Uterus (tissue), 4 donors: ENCODE measurements at places on chromosomes 3 and 15. TPM values are rescaled to one million over a fixed set of nuclear protein-coding genes. Genes with fewer than 3 reads are reported as not detected.

Gene TSEN2
- total RNA-seq, result 15.9 TPM

Gene HHLA2
- not detected for total RNA-seq

Gene TGM5
- not detected for total RNA-seq

Gene NKTR
- 159 TPM for total RNA-seq

Gene UROC1
- total RNA-seq, result not detected

Gene SEMA3G
- total RNA-seq, result 91.2 TPM

Gene CIDEC
- 1.1 TPM for total RNA-seq

Gene FGF12
- total RNA-seq, result 4.4 TPM

Gene FSIP1
- total RNA-seq, result 3.1 TPM

Gene TRPM1
- total RNA-seq, result not detected

Gene PTH1R
- total RNA-seq, result 0.51 TPM

Gene MELTF
- 18.0 TPM for total RNA-seq

Gene LRRK1
- 18.2 TPM for total RNA-seq

Gene CCDC54
- not detected for total RNA-seq

Gene USP13
- total RNA-seq, result 17.4 TPM

Gene SMAD6
- total RNA-seq, result 13.1 TPM

- DNase-seq, result no peak
Measured at GRCh38 chr3:113912552-113913236, 35.1 kb upstream of the ZDHHC23 start.

GRCh38 chr3:30314757-30315325 is 291.6 kb upstream of the TGFBR2 start:
- DNase-seq, result no peak

- DNase-seq, result no peak
Measured at GRCh38 chr15:85120351-85121113, 138.9 kb downstream of the PDE8A start.

DNA sequence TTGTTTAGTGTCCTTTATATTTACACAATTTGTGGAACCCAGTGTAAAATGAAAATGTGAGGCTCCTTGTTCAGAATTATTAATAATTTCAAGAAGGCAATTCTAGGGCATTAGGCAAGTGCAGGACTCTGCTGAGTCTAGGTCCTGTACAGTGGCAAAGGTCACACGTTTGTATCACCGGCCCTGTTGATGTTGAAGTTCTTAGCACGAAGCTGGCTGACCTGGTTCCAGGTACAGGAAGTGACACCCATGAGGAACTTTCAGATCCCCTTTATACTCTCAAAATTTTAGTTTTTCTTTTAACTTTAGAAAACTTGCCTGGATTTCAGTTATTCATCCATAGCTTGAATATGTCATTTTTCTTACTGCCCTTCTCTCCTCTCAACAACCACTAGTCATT is 349.4 kb downstream of the CNTN6 start:
- DNase-seq, result no peak

DNA sequence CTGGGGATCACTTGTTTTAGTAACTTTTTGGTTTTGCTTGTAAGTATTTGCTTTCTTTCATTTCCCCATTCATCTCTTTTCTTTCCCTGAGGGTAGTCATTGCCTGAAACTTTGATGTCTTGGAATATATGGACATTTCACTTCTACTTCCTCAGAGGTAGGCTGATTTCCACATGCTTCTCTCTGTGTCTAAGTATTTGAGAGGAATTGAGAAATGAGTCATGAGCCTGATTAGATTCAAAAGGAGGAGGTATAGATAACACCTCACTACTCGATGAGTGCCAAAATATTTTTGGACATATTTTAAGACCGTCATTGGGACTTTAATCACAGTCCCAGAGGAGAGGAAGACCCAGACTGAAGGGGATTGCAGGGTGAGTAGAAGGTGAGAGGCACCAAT is 480.1 kb upstream of the SGO1 start:
- no peak for DNase-seq

GRCh38 chr3:41986561-41986960 is 24.7 kb upstream of the ULK4 start:
- no peak for DNase-seq

GRCh38 chr3:72763751-72764440 is 84.3 kb downstream of the SHQ1 start:
- DNase-seq, result no peak

DNA sequence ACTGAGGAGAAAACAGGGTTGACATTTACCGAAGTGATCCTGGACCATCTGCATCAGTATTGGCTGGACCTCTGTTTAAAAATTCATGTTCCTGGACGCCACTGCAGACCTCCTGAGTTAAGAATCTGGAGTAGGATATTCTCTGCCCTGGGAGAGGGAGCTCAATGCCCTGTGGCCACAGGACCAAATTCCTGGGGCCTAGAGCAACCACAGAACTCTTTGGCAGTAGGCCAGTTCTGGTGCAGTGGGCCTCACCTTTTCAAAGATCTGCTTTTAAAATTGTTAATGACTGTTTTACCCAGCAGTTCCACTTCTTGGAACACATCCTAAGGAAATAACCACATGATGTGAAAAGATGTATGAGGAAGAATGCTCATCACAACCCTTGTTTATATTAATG is 133.3 kb upstream of the ADPGK start:
- DNase-seq, result no peak

- DNase-seq, result no peak
Measured at GRCh38 chr3:64088408-64089205, 65.3 kb upstream of the PSMD6 start.

- no peak for DNase-seq
Measured at GRCh38 chr3:61018807-61019206, 232.4 kb downstream of the FHIT start.

GRCh38 chr3:169583269-169583668 is 80.2 kb downstream of the MECOM start:
- no peak for DNase-seq

- DNase-seq, result no peak
Measured at GRCh38 chr15:94272251-94272898, 41.0 kb downstream of the MCTP2 start.

DNA sequence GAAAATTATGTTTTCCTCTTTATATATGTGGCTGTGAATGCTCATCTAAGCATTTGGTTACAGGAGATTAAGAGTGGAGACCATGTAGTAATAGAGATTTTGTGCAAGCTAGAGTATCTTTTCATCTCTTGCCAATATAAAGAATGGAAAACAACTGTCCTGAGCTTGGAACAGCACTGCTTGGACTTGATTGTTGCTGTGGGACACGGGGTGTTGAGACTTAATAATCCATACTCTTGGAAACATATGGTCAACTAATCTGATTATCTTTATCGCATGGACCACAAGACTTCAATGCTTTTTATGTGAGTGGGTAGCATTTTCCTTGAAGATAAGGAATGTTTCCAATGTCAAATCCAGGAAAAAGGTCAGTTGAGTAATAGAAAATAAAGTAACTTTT is 806.3 kb downstream of the DIPK2A start:
- DNase-seq, result no peak

DNA sequence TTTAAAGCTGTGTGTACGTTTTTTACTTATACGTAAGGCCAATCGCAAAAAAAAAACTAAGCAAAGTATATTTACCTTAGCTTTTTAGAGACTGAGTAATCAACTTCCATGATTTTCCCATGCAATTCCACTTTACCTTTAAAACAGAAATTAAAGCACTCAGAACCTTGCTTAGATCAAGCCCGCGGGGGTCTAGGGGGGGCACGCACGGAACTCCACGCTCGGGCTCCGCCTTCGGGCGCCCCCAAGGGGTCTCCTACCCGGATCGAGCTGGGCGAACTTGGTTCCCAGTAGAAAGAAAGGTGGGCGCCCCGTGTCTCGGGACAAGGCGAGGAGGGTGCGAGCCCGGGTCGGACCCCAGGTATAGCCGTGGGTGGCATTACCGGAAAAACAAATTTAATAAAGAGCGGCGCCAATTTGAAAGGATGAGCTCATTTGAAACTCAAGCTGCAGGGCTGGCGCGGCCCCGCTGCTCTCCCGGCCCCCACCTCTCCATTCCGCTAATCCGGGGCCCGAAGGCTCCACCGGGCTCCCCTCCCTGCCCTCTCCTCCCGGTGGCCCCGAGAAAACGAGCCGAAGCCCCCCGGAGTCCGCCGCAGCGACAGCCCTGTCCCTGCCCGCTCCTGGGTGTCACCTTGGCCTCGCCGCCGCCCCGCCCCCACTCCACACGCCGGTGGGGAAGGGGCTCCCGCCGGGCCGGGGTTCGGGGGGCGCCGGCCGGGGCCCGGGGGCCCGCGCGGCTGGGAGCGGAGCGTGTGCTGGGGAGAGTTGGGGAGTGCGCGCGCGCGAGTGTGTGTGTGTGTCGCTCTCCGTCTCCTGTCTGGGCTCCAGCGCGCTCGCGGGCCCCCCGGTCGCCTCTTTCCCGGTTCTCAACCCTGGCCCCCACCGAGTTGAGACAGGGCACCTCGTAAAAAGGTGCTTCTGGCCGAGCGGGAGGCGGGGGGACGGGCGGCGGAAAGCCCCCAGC is 1.5 kb downstream of the IGF2BP2 start:
- peak; percentile 36 for DNase-seq

- DNase-seq, result no peak
Measured at GRCh38 chr3:57393977-57394376, 101.5 kb upstream of the ASB14 start.

- no peak for DNase-seq
Measured at GRCh38 chr3:37913522-37913921, 51.8 kb downstream of the CTDSPL start.

DNA sequence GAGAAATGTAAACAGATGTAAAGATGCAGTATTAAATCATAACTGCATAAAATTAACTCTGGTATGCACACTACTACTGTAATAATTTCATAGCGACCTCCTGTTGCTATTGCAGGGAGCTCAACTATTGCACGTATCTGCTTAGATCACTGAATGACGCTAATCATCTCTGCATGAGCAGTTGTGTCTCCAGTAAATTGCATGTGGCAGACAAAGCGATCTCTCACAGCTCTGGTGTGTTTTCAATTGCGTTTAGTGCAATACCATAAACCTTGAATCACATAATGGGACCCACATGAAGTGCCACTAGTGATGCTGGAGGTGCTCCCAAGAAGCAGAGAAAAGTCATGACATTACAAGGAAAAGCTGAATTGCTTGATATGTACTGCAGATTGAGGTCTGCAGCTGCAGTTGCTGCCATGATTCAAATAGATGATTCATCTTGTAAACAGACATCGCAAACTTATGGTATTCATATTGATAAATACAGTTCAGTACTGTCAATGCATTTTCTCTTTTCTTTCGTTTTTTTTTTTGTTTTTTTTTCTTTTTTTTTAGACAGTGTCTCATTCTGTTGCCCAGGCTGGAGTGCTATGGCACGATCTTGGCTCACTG is 30.2 kb upstream of the LCTL start:
- no peak for DNase-seq

GRCh38 chr3:136805795-136806194 is 13.1 kb upstream of the SLC35G2 start:
- DNase-seq, result no peak

DNA sequence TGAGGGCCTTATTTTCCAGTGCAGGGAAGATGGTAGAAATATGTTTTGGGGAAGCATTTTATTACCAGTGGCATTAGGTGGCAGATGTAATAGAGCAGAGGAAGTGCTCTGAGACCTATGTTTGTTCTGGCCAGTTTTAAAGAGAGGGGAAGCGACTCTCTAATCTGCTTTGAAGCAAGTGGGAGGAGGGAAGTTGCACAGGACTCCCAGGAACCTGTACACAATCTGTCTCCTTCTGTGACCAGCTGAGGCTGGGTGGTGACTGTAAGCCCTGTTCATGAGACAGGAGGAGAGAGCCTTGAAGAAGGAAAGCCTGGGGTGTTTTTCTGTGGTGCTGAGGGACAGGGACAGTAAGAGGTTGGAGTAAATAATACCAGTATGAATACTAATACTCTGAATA is 60.5 kb downstream of the LPP start:
- DNase-seq, result no peak

GRCh38 chr3:105842449-105842848 is 26.4 kb downstream of the CBLB start:
- no peak for DNase-seq

GRCh38 chr3:5016211-5017161 is 37.2 kb downstream of the BHLHE40 start:
- DNase-seq, result no peak

GRCh38 chr3:63934041-63934866 is 22.1 kb upstream of the SCAANT1 start:
- no peak for DNase-seq

DNA sequence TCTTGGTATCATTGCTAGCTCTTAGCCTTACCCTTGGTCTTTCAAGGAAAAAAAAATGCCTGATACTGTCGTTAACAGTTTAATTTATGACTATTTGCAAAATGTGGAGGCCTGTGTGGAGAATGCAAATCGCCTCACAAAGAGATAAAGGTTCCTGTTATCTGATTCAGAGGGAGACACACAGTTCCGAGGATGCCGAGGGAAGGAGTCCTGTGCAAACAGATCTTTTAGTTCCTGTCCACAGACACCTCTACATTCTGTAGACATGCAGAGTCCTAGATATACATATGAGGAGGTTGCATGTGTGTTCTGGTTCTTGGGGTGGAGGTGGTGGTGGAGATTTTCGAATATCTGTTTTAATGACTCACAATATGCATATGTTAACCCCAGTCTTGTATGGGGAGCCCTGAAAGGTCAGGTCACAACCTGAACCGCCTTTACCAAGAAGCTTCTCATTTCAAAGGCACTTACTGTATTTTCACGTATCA is 5.7 kb downstream of the NR2F2 start:
- DNase-seq, result no peak

DNA sequence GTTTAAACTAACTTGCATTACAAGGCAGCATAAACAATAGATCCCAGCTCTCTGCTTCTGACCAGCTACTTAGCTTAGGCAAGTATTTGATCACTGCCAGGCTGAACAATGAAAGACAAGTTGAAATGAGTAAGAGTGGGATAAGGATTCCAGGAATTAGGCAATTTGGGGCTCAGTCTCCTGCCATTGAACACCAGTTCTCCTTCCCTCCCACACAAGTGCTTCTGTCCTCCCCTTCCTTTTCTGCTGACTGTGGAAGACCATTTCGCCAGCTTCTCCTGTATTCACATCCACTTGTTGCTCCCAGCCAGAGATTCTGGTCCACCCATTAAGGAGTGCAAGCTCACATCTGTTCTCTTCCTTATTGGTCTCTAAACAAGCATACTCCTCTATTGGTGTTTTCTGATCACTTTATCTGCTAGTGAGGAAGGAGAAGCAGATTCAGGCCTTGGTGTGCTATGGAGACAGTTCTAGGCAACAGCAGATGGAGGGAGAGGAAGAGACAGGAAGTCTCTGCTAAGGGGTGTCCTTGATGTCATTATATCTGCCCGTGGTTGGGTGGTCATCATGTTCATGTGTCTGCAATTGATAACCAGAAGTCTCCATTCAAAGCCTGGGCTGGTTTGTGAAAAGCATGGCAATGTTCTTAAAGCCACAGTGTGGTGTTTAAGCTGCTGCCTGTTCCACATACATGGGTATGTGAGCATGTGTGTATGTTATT is 121.5 kb downstream of the PLCL2 start:
- no peak for DNase-seq
